Stimulated activated CD4-positive, alpha-beta T cell treated with anti-CD3 and anti-CD28 coated beads, Interleukin-1b, Interleukin-23, amount 100 ng/mL, for 1 hour (primary cell): ENCODE measurements at places on chromosomes 7 and 10.

- DNase-seq: no peak
Observed at GRCh38 chr10:62457598-62457997, 83.4 kb downstream of the ZNF365 start.

DNA sequence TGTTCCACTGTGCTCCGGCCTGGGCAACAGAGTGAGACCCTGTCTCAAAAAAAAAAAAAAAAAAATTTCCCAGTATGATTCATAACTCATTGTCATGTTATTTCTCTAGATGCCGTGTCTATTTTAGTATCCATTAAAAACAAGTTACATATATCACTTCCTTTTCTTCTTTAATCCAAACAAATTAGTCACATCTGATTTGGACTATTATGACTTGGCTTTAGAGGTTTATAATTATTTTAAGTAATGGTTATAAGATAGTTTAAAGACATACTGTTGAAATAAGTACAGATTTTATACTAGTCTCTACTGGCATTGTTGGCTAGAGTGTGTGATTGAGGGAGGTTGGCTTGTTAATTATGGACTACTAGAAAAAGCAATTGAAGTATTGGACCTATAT lies 53.3 kb downstream of the ZMYND11 start:
- DNase-seq: no peak

DNA sequence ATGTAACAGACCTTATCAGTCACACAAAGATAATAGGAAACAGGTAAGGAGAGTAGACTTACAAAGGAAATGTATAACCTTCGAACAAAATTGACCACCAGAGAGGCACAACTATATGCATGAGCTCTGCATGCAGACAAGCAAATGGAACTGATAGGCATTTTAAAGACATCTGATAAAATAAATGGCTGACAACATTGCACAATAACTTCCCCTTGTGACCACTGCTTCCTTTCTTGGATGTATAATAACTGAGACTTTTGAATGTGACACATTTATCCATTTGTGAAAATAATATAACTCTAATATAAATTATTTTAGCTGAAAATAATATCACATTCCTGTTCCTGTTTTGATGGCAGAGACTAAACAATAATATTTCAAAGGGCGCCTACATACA lies 654.2 kb upstream of the STEAP1 start:
- DNase-seq: no peak

- no peak for DNase-seq
Observed at GRCh38 chr7:98282703-98283102, 1.2 kb downstream of the BRI3 start.

- no peak for DNase-seq
Observed at GRCh38 chr10:74078037-74078436, 72.6 kb downstream of the AP3M1 start.

GRCh38 chr10:47241946-47242867 lies 57.8 kb upstream of the GDF10 start:
- no peak for DNase-seq
